ENCODE measurements at places on chromosomes 11 and 22.

- no peak for DNase-seq
Observed at GRCh38 chr11:87775036-87775435, 400.2 kb downstream of the RAB38 start.

- no peak for DNase-seq
Observed at GRCh38 chr11:1669546-1670218, 27.3 kb upstream of the KRTAP5-6 start.

GRCh38 chr11:68312117-68312779 lies at the start of gene LRP5:
LRP5 (plus strand) TSS chr11:68312591; CDS start chr11:68312715, 124 bp downstream.
- DNase-seq: peak; percentile 64

DNA sequence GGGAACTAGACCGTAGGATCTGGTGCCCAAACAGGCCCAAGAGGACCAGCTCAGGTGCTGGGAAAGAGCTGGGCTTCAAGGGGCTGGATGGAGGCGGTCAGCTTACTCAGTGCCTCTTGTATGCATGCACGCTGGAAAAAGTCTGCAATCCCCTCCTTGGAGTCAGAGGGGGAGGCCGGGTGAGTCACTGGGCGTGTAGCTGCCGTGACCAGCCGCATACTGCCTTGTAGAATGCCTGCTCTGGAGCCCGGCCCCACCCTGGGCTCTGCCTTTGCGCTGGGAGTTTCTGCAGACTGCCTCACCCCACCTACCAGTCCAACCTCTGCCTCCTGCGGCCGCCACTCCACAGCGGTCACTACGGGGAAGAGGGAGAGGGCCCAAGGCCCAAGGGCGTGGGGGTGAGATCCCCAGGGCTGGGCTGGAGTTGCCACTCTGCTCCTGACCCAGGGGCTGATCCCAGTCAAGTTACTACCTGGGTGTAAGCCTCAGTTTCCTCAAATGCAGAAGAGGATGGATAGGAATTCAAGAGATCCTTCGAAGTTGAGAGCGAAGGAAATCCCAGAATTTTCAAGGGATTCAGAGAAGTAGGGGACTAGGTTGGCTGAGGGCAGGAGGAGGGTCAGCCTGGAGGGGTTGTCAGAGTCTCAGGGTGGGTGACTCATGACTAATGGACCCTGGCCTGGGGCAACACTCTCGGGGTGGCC lies 4.2 kb downstream of the MRGPRF start:
- peak; percentile 98 for DNase-seq

DNA sequence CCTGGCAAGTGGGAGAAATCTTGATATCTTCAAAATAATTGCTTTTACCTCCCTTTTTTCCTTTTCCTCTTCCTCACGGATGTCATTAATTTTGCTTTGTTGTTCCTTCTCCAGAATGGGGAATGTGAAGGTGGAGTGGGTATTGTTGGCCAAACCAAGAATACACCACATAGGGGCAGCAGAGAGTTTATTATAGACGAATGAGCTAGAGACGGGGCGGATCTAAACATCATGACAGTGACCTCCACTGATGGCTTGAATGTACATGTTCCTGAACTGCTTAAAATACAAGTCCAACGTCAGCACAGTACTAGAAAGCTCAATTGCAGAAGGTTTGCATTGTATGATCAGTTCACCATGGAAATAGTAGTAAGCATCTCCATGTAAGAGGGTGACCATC lies 122.3 kb upstream of the SNX19 start:
- peak; percentile 12 for DNase-seq

DNA sequence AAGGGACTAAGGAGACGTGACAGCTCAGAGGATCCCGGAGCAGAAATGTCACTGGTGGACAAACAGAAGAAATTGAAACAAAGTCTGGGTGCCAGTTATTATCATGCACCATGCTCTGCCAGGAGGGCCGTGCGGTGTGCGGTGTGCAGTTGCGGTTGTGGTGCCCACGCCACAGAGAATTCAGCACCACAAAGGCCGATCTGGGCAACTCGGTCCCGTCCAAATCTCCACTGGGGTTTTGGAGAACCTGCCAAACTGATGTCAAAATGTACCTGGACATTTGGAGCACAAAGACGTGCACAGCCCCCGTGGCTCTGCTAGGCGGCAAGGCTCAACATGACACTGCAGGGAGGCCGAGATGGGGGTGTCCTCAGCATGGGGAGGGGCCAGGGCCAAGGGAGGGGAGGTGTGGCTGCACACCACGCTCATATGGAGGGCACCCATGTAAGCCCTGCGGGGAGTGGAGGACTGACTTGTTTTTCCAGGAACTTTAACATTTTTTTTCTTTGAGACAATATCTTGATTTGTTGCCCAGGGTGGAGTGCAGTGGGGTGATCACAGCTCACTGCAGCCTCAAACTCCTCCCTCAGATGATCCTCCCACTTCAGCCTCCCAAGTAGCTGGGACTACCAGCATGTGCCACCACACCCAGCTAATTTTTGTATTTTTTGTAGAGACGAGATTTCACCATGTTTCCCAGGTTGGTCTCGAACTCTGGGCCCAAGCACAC lies 39.4 kb downstream of the GNB1L start:
- no peak for DNase-seq

- DNase-seq: no peak
Observed at GRCh38 chr22:24304062-24304675, 33.5 kb downstream of the SPECC1L start.

- no peak for DNase-seq
Observed at GRCh38 chr11:57474017-57474802, 13.9 kb downstream of the RTN4RL2 start.

DNA sequence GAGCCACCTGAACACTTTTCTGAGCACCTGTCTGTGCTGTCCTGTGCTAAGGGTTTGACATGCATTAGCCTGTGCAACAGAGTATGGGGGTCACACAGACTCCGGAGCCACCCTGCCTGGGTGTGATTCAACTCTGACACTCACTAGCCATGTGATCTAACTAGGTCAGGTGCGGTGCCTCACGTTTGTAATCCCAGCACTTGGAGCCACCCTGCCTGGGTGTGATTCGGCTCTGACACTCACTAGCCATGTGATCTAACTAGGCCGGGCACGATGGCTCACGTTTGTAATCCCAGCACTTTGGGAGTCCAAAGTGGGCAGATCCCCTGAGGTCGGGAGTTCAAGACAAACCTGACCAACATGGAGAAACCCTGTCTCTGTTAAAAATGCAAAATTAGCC lies 11.4 kb downstream of the UBE2L6 start:
- no peak for DNase-seq

DNA sequence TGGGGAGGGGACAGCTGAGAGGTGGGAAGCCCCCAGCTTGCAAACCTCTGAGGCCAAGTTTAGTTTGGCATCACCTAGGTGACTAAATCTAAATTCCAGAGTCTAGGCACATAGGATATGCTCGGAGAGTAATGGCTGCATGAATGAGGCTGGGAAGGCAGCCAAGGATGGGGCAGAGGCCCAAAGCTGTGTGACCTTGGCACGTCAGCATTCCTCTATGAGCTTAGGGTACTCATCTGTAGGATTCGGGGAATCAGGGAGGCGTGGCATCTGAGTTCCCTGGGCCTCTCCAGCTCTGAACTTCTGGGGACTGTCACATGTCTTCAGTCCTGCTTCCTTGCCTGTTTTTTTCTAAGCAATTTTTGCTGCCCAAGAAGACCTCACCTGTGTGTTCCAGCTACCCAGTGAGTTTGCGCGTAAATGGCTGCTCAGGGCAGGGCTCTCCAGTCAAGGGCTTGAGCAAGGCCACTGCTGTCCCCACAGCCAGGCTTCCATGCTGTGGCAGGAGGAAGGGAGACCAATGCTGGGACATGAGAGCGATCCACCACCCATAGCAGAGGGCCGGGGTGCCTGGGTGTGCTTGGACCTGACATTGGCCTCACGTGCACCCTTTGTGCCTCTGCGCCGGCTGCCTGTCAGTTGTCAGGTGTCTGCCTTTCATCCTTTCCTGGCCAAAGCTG lies 13.9 kb downstream of the DAGLA start:
- DNase-seq: no peak

GRCh38 chr22:40147388-40148176 lies 30.1 kb upstream of the TNRC6B start:
- no peak for DNase-seq

DNA sequence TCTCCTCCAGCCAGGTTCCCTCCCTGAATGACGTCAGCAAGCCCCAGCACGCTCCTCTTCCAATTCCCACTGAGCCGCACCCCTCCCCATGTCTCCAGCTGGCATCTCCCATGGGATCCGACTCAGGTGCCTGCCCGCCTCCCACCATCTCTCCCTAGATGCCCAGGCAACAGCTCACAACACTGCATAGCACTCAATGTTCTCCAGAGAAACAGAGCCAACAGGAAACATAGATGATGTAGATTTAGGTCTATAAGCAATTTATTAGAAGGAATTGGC lies 532.3 kb downstream of the BRD1 start:
- DNase-seq: no peak

- no peak for DNase-seq
Observed at GRCh38 chr22:37157516-37158285, 8.0 kb upstream of the IL2RB start.

DNA sequence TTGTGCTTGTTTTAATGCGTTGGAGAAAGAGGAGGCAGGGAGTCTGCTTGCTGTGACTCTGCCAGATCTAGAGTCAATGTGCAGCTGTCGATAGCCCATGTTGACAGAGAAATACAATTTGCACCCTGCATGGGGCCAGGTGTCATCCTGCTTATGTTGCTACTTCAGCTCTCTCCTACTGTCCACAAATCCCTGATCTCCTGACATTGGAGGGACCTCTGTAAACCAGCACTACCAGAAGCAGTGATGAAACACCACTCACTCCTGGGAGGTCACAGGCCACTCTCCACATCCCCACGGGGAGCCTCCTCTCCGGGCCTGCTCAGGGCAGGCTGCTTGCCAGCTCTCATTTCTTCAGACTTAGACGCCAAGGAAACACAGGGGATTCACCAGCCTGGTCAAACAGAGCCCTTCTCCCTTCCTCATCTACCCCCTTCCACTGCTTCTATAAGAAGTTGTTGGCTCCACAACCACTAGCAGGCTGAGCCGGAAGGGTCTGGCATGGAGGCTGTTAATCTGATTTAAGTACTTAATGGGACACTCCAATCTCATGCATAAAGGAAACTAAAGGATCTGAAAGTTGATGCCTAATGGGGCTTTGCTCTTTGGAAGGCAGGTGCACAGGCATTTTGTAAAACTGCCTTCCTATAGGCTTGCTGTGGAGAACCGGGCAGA lies 29.9 kb upstream of the CSNK2A3 start:
- DNase-seq: no peak

DNA sequence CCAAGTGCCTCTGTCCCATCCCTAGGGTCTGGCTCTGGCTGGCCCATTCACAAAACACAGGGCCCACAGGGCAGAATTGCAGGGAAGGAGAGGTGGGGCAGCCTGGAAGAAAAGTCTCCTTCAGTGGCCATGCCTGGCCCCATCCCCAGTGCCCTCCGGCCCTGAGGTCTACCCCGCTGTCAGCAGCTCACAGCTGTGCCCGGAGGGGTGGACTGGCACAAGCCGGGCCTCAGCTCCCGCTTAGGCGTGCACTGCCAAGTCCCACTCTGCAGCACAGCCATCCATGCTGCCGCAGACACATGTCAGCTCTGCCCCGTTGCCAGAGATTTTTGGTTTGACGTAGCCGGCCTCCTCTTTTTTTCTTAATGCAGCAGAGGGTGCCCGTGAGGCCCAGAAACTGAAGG lies 3.9 kb upstream of the SCN2B start:
- DNase-seq: peak; percentile 59

GRCh38 chr11:7423946-7424345 lies 61.4 kb upstream of the OLFML1 start:
- no peak for DNase-seq

GRCh38 chr22:26367402-26368245 lies 61.4 kb upstream of the ASPHD2 start:
- no peak for DNase-seq

DNA sequence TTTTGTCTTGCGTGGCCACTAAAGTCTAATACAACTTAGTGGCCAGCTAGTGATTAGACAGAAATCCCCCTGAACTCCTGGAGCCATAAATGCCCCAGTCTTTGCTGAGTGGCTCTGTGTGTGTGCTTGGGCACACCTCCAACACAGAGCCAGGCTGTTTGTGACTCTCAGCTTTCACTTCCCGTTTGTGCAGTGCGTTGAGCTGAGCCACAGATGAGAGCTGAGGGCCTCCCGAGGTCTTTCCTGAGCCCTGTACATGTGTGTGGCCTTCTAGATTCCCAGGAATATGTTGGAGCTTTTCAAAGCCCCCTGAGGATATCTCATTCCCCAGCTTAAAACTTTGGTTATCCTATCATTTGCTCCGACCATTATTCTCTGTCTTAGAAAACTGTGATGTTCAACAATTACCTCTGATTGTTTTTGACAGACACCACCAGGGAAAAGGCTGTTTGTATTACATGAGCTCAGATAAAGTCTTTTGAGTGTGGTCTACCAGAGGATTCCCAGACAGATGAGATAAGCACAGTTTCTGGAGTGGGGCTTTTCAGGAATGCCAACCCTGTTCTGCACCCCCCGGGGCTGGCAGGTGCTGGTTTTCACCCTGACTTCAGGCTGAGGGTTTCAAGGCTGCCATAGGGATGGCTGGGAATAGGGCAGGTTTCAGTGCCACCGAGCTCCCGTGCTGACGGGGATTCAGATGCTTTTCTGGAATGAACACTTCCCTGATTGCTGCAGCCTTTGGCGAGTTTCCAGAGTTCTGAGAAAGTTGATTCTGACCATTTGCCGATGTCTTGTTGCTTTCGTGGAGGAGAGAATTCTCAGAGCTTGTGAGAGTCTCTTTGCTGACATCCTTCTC lies 23.8 kb downstream of the IGHMBP2 start:
- DNase-seq: no peak

DNA sequence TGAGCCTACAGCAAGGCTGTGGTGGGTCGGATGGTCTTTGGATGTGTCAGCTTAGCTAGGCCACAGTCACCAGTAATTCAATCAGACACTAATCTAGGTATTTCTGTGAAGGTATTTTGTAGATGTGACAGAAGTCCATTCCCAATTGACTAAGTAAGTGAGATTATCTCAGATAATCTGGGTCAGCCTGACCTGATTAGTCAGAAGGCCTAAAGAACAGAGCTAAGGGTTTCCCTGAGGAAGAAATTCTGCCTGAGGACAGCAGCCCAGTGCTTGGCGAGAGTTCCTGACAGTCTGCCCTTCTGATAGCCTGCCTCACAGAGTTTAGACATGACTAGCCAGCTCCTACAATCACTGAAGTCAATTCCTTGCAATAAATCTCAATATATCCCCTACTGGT lies 28.7 kb downstream of the GUCD1 start:
- no peak for DNase-seq

GRCh38 chr11:7628660-7629059 lies 44.6 kb downstream of the CYB5R2 start:
- no peak for DNase-seq

DNA sequence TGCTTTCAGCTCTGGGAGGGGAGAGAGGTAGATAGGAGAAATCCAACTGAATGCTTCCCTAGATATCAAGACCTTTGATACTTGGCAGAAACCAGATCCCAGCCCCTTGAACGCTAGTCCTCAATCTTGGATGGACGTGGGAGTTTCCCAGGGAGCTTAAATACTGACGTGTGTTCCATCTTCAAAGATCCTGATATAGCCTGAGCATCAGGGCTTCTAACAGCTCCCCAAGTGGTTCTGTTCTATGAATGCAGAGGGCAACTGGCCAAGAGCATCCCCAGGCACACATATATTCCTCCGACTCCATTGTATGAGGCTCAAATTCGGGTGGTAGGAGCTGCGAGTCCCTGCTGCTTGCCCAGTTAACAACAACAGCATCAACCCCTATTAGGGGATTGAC lies 8.7 kb upstream of the ACCS start:
- no peak for DNase-seq

- DNase-seq: no peak
Observed at GRCh38 chr11:9462806-9463537, 2.2 kb downstream of the ZNF143 start.

- DNase-seq: peak; percentile 68
Observed at GRCh38 chr11:8810540-8811301, 100.3 kb upstream of the AKIP1 start.

GRCh38 chr22:22913989-22914388 lies 26.4 kb downstream of the IGLL5 start:
- DNase-seq: no peak

All from HTR-8/SVneo (cell line).